Activated CD4-positive, alpha-beta T cell treated with anti-CD3 and anti-CD28 coated beads, Interleukin-2, amount 10 ng/mL, durations not matched to agents 24 days and 14 days (primary cell): ENCODE measurements at places on chromosomes 5 and 9.

- peak; percentile 84 for DNase-seq
Observed at GRCh38 chr5:56012281-56012963, 17.7 kb upstream of the IL6ST start.

GRCh38 chr9:85876628-85877027 is 64.3 kb upstream of the NAA35 start:
- DNase-seq = no peak

DNA sequence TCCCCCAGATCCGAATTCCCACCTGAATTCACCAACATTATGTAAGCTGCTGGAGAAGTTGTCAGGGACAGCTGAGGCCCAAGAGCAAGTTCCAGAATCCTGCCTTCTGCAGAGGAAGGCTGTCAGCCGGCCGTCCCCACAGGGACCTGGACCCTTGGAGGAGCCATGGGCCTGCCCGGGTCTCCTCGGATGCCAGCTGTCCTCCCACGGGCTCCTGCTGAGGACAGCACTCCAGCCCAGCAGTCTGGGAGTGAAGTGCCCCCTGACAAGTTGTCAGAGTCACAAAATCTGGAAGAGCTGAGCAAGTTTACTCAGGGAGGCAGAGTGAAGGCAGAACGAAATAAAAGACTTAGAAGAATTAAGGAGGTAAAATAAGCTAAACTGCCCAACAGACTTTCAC is 192.5 kb upstream of the DAPK1 start:
- DNase-seq = no peak

DNA sequence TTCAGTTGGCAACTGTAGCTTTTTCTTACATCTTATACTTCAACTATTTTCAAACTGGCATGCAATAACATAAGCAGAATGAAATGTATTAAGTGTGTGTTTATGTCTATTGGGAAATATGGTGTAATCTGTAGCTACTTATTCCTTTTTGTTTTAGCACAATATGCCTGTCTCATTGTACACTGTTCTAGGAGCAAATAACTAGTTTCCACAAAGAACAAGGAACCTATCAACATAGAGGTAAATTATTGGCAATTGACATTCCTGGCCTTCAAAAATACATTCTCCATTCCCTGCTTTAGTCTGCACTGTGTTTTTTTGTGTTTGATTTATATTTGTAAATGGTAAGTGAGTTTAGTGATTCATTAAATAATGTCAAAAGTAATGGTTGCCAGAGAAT is 75.7 kb downstream of the FBXL7 start:
- DNase-seq = no peak

DNA sequence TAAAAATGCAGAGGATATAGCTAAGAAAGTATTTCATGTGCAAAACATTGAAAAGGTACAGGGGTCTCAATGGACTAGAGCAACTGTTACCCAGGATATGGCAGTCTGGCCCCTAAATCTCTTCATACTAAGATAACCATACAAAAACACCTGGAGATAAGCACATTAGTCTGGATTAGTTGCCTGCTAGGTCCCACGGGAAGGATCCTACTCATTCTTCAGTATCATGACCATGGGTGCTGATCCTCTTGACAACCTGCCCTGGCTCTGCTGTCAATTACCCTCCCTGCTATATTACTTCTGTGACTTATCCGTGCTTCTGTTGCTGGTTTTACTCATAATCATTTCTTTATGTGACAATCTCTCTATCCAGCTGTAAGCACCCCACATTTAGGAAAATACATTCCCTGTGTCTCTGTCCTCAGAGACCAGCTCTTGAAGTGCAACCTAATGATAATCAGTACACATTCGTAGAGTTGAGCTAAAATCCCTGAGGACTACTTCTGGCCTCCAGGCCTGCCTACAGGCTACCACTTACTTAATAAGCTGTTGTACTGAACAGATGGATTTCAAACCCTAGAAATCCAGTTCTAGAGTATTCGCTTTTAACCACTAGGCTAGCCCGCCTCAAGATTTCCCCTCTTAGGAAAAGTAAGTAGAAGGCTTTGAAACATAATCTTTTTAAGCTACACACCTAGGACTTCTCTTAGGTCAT is 190.5 kb upstream of the OR13F1 start:
- DNase-seq = no peak

DNA sequence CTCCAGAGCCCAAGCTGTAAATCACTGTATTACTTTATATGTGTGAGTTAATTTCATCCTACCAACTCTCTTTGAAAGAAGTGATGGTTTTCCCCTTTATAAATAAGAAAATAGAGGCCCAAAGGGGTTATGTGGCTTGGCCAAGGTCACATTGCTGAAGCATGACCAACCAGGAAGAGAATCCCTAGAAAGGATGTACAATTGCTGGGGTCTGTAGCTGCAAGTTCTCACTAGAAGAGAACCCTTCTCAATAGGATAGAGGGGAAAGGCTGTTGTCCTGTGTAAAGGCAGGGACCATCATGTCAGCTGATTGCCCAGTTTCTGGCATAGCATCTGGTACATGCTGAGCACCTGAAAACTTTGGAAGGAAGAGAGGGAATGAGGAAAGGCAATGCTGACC is 39.0 kb upstream of the FAT2 start:
- DNase-seq = no peak

- DNase-seq = no peak
Observed at GRCh38 chr5:57416278-57416994, 66.2 kb downstream of the ACTBL2 start.

DNA sequence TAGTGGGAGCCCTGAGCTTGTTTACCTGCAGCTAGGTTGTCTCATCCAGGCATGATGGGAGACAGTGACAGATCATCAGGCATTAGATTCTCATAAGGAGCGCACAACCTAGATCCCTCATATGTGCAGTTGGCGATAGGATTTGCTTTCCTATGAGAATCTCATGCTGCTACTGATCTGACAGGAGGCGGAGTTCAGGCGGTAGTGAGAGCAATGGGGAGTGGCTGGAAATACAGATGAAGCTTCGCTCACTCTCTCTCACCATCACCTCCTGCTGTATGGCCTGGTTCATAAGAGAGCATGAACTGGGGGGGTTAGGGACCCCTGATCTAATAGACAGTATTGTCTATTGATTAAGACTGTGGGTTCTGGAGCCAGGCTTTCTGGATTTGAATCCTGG is 24.9 kb downstream of the SMAD5 start:
- no peak for DNase-seq
